Kidney (tissue), 22 donors: ENCODE measurements at places on chromosomes 16 and 17.
A peak's percentile ranks its signal among the peaks of the same experiment; 100 is the strongest.

- DNase-seq, result no peak
These were observed 19.0 kb downstream of the EEF2K start for GRCh38 chr16:22225060-22225459.

GRCh38 chr17:69402052-69402451 lies 12.4 kb upstream of the MAP2K6 start:
- no peak for DNase-seq

- no peak for DNase-seq
These were observed 74.7 kb downstream of the RPA1 start for GRCh38 chr17:1904273-1905182.

- no peak for DNase-seq
These were observed 2.8 kb upstream of the RAB37 start for GRCh38 chr17:74734256-74734655.

GRCh38 chr16:69762814-69763598 lies 874 bp downstream of the WWP2 start:
- DNase-seq, result peak; percentile 38

GRCh38 chr16:80299416-80299815 lies 241.4 kb upstream of the DYNLRB2 start:
- no peak for DNase-seq

DNA sequence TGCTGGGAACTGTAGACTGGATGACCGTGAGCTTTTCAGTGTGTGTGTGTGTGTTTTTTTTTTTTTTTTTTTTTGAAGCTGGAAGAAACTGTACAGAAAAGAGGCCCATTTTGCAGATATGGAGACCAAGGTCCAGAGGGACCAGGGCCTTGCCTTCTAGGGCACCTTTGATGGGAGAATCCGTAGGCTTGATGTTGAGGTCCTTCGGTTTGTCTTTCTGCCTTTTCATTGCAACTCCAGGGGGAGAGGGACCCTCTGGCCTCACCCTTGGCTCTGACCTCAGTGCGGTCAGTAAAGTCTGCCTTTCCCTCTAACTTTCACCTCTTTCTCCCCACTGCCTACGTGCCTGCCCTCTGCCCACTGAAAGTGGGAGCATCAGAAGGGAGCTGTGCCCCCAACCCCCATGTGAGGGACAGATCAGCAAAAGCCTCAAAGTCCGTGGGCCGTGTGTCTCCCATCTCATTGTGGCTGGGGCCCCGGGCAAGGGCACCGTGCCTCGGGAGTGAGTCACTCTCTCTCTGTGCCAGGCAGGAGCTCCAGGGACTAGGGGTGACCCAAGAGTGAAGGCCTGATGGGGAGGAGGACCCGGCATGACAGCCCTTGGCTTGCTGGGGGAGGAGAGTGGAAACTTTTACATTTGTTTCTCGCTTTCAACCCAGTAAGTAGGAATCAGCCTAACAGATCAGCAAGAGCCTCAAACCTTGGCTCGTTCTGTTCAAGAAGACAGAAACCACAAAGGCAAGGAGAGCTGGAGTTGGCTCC lies 123.6 kb downstream of the CMIP start:
- DNase-seq, result no peak

DNA sequence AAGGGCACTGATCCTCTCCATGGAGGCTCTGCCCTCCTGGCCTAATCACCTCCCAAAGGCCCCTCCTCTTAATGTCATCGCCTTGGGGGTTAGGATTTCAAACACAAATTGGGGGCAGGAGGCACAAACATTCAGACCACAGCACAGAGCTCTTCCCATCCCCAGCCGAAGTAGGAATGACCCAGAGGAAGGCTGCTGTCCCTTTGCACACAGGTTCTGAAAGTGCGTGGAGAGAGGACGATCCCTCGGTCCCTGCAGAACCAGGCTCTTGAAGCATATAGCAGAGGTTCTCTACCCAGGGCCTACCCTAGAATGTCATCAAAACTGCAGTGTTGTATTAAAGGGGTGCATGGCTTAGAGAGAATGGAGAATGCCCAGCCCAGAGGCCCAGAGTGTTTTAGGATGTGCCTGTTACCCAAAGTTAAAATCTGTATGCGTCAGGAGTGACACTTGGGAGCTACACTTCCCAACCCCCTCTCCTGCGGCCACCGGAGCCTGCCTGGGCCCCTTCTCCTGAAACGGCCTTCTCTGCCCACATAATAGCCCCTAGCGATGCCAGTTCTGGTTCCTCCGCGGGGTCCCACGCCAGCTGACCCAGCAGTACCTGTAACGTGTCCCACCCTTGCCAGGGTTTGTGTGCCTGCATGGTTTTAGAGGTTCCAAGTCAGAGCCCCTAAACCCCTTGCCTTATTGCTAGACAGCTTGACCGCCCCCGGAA lies 159.5 kb upstream of the CACNG5 start:
- peak; percentile 37 for DNase-seq

- no peak for DNase-seq
These were observed 11.7 kb upstream of the SLC38A8 start for GRCh38 chr16:84054271-84054670.
